ENCODE measurements at places on chromosomes 6 and 20. TPM values are rescaled to one million over a fixed set of nuclear protein-coding genes. Genes with fewer than 3 reads are reported as not detected.

NECAB3 gene
- total RNA-seq: 30.1 TPM

- no peak overlapping the region for H3K27ac ChIP-seq
- no peak for DNase-seq
- H3K4me1 ChIP-seq: no peaks in the 10 kb centered on the region
- no peak overlapping the region for H3K4me3 ChIP-seq
- H3K27me3 ChIP-seq: no peaks in the 10 kb centered on the region
- no peaks in the 10 kb centered on the region for H3K36me3 ChIP-seq
Observed at GRCh38 chr20:8579035-8579434, 447.0 kb downstream of the PLCB1 start.

DEFB127 gene
- total RNA-seq: not detected

- no peak for DNase-seq
- H3K27ac ChIP-seq: no peak overlapping the region
- peaks cover 7% of the 10 kb centered on the region for H3K36me3 ChIP-seq
- peaks cover 3% of the 10 kb centered on the region for H3K27me3 ChIP-seq
- H3K4me3 ChIP-seq: no peak overlapping the region
Observed at GRCh38 chr20:3390759-3391425, 16.6 kb downstream of the DNAAF9 start.

CST2 gene
- not detected for total RNA-seq

XKR7 gene
- not detected for total RNA-seq

Data from activated T-helper 2 cell treated with anti-CD3 and anti-CD28 coated beads, Interferon-gamma antibody, Interleukin-2, Interleukin-4, amounts not matched to agents 10 μg/mL and 5 μg/mL and 100 μg/mL, durations not matched to agents 14 hours and 24 hours and 36 hours (primary cell).